ENCODE measurements at places on chromosomes 7 and 10.

DNA sequence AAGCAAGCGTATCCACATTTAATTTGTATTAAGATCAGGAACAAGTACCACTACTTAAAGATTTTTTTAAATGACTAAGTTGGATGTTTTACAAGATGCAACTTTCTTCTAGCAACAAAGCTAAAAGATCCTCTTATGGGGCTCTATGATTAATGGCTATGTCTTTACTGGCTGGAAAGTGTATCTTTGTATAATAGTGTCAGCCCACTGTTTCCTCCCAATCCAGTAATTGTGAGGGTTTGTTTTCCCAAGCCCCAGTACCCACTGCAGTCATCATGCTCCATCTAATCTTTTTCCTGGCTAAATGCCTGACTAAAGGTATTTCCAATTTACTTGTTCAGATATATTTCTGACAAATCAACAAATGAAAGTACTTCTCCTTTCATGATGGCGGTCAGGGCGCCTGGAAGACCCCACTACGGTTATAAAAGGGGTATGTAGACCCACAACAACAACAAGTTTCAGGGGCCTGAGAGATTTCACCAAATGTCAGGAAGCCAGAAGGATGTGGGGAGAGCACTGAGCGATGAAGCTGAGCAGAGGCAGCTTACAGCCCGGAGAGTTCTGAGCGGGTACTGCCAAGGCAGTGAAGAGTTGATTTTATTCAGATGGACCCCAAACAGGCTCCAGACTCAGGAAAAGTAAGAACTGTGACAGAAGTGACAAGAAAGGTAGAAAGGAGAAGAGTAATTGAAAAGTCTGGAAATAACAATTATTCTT lies 222.6 kb upstream of the KLF14 start:
- no peak for DNase-seq

- DNase-seq: no peak
Observed at GRCh38 chr7:154546946-154547587, 455.9 kb downstream of the PAXIP1 start.

GRCh38 chr7:90709501-90710465 lies 113.7 kb downstream of the CDK14 start:
- no peak for DNase-seq

DNA sequence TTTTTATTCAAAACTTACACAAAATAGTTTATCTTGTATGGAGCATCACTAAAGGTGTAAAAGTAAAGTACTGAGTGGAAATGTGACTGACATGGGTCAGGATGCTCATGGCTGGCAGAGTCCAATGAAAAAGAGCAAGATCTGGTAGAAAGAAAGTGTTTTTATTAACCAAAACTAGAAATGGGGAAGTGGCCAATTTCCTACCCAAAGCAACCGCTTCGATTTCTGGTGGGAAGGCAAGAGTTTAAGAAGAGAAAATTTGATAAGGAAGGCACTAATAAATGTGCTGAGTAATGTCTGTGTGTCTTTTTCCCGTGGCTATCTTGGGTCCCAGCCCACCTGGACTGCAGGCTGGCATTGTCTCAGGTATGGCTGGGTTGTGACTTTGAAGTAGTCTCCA lies 277.7 kb downstream of the ANKRD7 start:
- DNase-seq: no peak

- DNase-seq: no peak
Observed at GRCh38 chr10:17512341-17513001, 58.1 kb upstream of the ST8SIA6 start.

DNA sequence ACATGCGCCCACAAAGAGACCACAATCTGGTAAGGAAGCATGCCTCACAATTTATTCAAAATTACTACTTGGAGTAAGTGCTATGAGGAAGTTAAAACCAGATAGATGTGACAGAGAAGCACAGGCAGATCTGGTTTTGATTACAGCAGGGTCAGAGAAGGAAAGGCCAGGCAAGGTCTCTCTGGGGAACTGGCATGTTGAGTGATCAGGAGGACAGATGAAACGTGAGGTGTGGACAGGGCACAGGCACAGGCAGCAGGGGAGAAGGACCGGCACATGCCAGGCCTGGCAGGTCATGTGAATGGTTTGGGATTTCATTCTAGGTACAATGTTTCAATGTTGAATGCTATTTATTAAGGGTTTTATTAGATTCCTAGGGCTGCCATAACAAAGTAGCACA lies 51.6 kb downstream of the GPAM start:
- no peak for DNase-seq

DNA sequence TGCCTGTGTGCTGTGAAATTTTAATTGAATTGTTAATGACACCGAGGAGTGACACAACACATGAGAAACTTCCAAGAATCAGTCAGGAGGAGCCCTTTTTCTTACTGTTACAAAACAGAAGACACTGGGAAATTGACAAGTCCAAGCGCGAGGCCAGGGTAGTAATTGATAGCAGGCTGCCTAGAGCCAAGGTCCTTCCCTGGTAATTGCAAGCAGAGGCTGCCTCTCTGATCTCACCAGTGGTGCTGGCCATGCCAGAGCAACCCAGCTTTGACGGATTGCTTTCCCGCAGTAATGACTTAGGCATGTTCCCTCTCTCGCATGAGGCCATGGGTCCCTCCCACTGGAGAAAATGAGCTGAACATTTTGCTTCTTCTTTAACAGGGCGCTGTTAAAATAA lies 111.5 kb downstream of the LRMDA start:
- no peak for DNase-seq

DNA sequence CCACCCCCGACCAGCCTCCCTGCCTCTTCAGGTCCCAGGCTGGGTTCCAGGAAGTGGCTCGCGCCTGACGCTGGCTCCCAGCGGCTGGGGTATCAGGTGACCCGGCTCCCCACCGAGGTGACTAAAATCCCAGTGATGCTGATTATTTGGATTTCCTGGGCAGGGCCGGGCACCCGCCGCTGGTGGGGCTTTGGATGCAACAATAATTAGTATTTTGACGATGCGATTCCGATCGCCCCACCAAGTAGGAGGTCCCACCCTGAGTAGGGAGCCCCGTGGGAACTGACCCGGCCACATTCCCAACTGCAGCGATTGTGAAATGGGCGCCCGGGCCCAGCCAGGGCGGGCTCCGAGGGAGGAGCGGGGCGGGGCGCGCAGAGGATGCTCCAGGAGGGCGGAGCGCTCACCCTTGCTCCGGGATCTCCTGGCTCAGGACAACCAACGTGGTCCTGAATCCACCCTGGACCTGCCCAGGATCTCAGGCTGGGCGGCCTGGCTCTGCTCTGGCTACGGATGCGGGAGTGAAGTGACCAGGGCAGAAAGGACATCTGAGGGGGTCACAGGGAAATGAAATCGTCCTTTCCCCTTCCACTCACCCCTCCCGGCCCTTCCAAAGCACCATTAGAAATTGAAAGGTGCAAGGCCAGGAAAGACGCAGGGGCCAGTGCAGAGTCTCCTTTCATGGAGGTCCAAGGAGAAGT lies 32.6 kb downstream of the DUSP5 start:
- DNase-seq: no peak

DNA sequence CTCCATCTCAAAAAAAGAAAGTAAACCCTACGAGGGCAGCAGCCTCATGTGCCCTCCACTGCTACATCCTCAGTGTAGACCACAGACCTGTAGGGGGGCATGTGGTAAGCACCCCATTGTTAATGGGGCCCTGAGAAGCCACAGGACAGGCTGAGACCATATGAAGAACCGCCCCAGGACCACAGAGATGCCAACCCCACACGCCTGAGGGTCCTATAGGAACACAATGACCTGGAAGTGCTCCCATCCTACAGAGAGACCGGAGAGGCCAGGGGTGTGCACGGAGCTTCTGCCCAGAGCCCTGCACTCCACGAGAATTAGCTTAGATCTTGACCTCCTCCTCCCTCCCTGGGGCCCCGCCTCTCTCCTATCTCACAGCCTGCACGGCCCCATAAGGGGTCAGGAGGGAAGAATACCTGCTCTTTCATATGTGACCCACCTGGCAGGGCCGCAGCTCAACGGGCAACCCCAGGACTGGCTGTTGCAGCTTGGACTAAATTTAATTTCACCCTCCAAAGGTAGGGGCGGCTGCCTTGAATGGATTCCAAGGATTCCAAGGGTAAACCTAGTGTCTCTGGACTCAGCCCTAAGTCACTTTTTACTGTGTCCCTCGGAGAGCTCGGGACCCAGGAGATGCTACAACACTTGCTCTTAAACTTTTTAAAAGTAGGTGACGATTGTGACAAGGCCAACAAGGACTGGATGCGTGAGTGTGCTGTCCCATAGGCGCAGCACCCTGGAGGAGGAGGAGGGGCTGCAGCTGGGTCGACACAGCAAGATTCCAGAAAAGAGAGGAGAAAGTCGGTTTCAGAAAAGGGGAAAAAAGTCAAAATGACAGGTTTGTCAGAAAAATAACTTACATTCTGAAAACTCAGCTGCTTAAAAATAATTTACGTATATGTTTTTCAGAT lies 24.2 kb downstream of the PRKAG2 start:
- no peak for DNase-seq

GRCh38 chr10:103096130-103096529 lies 96.9 kb downstream of the NT5C2 start:
- no peak for DNase-seq

- DNase-seq: no peak
Observed at GRCh38 chr10:63094405-63094804, 38.7 kb upstream of the NRBF2 start.

GRCh38 chr10:57334523-57334922 lies 933.2 kb downstream of the IPMK start:
- no peak for DNase-seq

DNA sequence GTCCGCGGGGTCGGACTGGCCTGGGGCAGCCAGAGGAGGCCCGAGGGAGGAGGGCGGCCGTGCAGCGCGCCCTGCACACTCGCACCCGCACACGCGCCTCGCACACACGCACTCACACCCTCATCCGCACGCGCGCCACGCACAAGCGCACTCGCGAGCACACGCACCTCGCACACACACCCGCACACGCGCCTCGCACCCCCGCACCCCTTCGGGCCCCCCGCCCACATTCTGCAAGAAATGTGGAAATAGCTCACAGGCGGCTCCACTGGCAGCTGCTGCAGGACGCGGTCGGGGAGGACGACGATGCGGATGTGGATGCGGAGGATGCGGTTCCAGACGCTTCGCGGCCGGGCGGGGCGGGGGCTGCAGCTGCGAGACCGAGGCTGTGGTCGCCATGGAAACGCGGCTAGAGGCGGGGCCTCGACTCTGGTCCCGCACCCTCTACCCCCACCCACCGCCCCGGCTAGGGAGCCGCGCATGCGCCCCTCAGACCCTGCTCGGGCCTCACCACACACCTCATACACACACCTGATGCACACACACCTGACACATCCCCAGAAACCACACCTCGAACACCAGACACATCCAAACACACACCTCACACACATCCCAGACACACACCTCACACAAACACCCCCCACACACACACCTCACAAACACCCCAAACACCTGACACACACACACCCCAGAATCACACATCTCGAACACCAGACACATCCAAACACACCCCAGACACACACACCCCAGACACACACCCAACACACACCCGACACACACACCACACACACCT lies at the start of gene CALY:
TSS of gene CALY (minus strand) at position 320 of the 793 bp plus-strand sequence. CDS start 7,907 bp downstream, outside the sequence.
- peak; percentile 45 for DNase-seq

DNA sequence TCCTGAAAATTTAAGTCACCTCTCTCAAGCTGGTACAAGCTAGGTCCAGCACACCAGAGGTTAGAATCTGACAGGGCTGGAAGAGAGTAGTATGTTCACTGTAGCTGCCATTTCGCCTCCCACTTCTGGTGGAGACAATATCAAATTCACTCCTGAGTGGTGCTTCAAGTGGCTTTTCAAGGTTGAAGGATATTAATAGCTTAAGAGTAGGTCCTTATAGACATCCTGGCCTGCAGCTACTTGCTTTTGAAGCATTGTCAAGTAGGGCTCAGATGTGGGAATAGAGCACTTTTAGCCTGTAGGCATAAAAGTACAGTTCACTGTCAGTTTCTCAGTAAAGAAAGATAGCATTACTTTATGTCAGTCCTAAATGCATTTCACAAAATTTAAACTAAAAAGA lies 270.5 kb upstream of the PLPP4 start:
- no peak for DNase-seq

GRCh38 chr10:19845503-19846368 lies 29.5 kb downstream of the PLXDC2 start:
- DNase-seq: no peak

GRCh38 chr7:128112781-128113221 lies 81.6 kb upstream of the LRRC4 start:
- DNase-seq: no peak

GRCh38 chr7:124712017-124712416 lies 53.6 kb downstream of the GPR37 start:
- DNase-seq: no peak

DNA sequence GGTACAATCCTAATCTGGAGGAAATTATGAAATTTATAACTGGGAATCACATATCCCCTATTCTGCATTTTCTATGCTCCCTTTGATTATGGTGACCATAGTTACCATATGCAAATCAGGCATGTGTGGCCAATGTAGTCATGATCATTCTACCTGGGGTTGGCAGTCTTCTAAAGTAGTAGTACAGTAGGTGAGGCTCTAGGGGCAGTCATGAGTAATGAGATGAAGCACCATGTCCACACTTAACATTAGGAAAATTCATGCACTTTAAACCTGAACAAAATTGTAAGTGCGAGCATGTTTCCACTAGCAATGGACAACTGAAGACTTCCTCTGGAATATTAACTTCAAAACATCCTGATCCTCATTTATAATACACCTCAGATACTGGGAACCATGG lies 545.9 kb downstream of the SUGCT start:
- DNase-seq: no peak

DNA sequence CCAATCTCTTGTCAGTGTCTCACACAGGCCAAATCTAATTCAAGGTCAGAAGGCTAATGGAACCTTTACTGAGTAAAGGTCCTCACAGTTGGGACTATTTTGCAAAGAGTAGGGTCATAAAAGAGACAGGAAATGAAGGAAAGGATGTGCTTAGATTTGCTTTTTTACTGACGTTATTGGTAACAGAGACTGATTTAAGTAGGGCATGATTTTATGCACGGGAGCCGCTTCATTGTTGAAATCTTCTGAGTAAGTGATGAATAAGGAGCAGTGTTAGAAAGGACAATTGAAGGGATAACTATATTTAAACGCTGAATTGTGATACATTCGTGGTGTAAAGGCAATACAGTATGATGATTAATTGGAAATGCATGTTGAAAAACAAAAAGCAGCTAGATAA lies 261.5 kb downstream of the MALRD1 start:
- no peak for DNase-seq

GRCh38 chr7:77538281-77539212 lies 1.5 kb downstream of the PTPN12 start:
- no peak for DNase-seq

- DNase-seq: no peak
Observed at GRCh38 chr7:140447841-140448240, 31.5 kb downstream of the MKRN1 start.

DNA sequence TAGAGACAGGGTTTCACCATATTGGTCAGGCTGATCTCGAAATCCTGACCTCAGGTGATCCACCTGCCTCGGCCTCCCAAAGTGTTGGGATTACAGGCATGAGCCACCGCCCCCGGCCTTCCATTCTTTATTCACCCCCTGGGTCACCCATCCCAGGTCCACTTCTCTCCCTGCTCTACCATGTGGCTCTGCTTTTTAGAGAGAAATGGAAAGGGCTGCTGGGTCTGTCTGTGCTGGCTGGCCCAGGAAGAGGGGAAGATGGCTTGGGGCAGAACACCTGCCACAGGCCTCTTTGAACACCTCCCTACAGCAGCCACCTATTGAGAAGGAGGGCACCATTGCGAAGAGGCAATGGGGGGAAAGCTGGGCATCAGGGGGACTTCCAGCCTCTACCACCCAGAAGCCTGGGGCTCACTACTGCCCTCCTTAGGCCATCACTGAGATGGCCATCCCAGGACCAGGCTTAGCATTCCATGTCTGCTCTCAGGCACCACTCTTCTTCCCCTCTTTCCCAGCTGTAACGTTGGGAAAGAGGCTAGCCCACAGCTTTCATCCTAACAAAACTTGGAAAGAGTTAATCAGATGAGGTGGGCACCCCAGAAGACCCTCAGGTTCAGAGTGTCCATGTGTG lies 256.3 kb downstream of the GRID1 start:
- no peak for DNase-seq
